ENCODE measurements at places on chromosomes 11 and 22.

GRCh38 chr11:131592734-131593133, 222.3 kb downstream of the NTM start:
- no peak for DNase-seq

GRCh38 chr11:28636566-28636965, 528.4 kb downstream of the METTL15 start:
- DNase-seq: no peak

- DNase-seq: no peak
These were observed 27.5 kb downstream of the KIAA0930 start for GRCh38 chr22:45212992-45213751.

DNA sequence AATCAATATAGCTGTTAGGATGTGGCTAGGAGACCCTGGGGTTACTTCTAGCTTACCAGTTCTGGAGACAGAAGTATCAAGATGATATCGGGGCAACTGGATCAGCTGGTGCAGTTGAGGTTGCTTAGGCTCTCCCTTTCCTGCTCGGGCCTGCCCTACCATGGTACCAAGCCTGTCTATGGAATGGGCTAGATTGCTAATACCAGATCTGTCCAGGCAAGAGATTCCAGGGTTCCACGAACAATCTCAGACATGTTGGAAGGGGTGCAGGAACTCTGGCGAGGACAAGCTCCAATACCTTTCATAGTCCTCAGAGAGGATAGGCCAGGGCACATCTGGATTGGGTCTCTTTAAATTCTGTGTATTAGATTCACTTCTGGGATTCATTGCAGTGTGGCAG, 53.8 kb downstream of the ADM start:
- no peak for DNase-seq

DNA sequence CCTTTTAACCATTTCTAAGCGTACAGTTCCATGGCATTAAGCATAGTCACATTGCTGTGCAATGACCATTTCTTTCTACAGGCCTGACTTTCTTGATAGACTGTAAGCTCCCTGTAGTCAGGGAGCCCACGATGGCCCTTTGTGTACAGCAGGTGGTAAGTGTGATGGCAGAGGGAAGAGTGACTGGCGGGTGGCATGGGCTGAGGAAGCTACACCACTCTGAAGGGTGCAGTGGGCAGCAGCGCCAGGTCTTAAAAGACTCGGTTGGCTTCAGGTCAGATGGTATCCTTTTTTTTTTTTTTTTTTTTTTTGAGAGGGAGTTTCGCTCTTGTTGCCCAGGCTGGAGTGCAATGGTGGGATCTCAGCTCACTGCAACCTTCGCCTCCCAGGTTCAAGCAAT, 1.6 kb downstream of the PPM1F start:
- no peak for DNase-seq

- no peak for DNase-seq
These were observed 7.7 kb downstream of the CHST1 start for GRCh38 chr11:45657496-45658260.

DNA sequence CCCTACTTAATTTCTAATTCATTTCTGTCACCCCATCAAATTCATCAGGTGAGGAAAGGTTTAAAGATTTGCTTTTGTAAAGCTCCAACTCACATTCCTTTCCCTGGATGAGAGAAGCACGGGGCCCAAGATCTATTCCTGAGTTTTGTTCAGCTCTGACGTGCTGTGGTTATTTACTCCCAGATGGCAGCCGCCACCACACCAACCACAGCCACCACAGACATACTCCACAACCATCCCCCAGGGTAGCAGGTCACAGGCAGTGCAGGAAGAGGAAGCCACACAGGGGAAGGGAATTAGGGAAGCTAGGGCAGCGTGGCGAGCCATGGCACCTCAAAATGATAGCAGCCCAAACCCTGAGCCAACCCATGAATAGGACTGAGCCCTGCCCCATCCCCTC, 63.5 kb upstream of the CSNK2A3 start:
- no peak for DNase-seq
